ENCODE measurements at places on chromosomes 3 and 15. TPM values are rescaled to one million over a fixed set of nuclear protein-coding genes. Genes with fewer than 3 reads are reported as not detected.
A peak's percentile ranks its signal among the peaks of the same experiment; 100 is the strongest.

- no peak for DNase-seq
These were observed 29.9 kb upstream of the TMOD3 start for GRCh38 chr15:51799282-51800252.

DNA sequence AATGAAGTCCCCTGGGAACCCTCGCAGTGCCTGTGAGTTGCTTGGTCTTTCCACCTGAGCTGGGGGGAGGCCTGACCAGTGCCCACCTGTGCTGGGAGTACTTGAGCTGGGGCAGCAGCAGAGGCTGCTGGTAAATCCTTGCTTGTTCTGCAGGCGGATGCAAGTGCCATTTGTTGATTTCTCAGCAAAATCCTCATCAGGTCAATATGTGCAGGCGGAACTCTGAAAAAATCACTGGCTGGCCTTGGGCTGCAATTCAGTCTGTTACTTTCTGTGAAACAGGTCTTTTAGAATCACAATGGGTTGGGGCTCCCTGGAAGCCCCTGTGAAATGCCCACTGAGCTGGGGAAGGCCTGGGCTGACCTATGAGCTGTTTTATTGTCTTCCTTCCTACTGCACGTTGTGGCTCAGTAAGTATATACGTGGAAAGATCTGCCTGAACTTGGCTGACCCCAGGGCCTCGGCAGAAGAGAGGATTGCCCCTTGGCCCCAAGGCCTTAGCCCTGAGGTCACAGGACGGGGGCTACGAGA is 182.0 kb upstream of the RGMA start:
- no peak for DNase-seq

The RLBP1 gene
- not detected for total RNA-seq

DNA sequence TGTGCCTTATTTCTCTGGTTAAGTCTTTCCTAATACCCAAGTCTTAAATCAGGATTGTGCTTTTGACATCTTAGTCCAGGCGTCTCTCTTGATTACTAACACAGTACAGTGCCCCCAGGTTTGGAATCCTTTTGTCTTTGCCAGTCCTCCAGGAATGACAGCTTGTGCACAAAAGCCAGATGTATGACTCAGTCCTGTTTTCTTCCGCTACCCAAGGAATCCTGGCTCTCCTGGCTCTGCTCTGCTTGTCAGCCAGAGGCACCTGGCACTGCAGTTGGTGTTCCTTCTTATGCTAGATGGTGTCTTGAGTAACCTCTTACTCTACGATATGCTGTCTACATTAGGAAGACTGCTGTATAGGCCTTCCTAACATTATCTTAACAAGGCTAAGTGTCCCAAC is 728.2 kb upstream of the NECTIN3 start:
- DNase-seq, result no peak

GRCh38 chr15:80502782-80503181 is 98.6 kb downstream of the ARNT2 start:
- DNase-seq, result no peak

The SHC4 gene
- total RNA-seq, result 7.7 TPM

DNA sequence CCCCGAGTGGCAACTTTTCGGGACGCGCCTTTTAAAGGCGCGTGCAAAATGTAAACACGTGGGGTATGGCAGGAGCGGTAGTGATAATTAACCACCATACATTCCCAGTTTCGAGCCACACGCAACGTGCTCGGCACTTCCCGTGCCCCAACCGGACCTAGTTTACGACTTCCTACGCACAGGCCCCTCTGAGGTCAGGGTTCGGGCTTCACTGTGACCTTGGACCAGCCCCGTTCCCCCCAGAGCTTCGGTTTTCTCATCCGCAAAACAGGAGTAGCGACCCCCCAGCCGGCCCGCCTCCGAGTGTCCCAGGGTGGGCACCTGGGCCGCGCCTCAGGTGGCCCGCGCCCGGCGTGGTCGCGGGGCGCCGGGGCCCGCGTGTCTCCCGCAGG is 451 bp downstream of the CHCHD4 start:
- DNase-seq, result peak; percentile 64

DNA sequence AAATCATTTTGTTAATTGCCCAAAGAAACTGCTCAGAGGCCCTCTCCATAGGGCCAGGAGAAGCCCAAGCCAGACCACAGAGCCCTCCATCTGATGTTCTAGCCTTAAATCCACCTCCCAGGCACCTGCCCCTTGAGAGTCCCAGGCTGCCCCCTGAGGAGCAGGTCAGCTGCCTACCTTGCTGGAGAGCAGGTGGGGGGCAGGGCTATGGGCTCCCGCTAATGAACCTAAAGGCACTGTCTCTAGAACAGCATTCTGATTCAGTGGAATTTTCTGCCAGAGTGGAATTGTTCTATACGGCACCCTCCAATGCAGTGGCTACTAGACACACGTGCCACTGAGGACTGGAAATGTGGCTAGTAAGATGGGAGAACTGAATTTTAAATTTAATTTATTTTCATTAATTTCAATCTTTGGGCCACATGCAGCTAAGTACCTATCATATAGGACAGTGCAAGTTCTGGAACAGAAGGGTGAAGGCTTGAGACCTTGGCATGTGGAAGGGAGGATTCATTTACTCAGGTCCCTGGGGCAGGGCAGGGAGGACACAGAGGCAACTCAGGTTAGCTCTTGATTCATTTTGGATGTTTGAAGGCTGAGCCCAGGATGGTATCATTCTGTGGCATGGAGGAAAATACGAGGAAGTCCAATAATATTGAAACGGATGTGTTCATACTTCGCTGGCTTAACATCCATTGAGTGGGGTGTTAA is 11.4 kb downstream of the AMOTL2 start:
- no peak for DNase-seq

- DNase-seq, result no peak
These were observed 332.2 kb upstream of the RBMS3 start for GRCh38 chr3:28948685-28949084.
